ENCODE measurements at places on chromosomes 2 and 18.

GRCh38 chr2:232097758-232098157 lies 136.2 kb downstream of the DIS3L2 start:
- no peak for DNase-seq

GRCh38 chr18:48108136-48108535 lies 177.7 kb upstream of the SMAD2 start:
- DNase-seq = no peak

GRCh38 chr18:74734013-74734444 lies 136.4 kb downstream of the ZNF407 start:
- DNase-seq = no peak

DNA sequence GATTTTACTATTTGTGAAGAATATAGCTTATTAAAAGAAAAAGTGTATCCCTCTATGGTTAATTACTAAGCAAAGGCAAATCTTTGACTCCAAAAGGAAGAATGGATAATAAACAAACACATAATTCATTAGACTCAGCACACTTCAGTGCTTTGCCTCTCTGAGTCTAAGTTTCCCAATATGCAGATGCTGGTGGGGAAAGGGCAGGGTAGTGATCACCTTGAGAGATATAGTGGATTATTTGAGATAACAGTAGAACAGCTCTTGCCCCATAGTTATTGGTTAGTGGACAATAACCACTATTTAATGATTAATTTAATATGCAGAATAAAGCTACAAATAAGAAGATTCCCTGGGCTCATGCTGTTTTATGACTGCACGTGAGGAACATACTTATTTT lies 98.2 kb upstream of the SLC8A1 start:
- DNase-seq = no peak

GRCh38 chr2:163191372-163191771 lies 352.8 kb upstream of the KCNH7 start:
- DNase-seq = no peak

GRCh38 chr18:2424420-2424819 lies 146.9 kb downstream of the METTL4 start:
- no peak for DNase-seq

DNA sequence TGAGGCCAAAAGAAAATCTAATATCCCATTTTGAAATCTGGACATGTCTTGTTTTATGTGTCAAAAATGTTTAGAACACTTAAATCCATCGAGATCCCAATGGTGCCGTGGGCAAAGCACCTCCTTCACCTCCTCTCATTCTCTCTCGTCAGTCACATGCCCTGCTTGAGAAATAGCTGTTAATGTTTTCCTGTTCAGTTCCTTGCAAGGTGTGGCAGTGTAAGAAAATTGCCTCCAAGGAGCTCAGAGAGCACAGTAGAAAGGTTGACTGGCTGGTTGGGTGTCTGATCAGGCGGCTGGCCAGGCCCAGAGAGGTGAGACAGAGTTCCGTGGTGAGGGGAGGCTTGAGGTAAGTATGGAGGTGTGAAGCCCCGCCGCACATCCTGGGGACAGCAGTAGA lies 210.2 kb downstream of the TSN start:
- DNase-seq = no peak

DNA sequence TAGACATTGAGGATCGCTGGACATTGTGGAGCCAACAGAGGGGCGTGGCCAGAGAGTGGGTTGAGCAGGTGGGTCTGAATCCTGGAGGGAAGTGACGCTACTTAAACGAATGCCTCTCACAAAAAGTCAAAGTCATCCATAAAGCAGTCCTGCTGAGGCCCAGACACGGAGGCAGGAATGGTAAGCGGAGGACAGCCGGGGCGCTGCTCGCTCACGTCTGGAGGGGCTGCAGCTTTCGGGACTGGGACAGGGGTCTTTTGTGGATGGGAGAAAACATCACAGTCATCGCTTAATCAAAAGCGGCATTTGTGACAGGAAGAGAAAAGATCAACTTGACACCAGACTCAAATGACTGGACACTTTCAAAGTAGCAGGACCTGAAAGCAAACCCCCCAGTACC lies 88.4 kb downstream of the PTGR3 start:
- no peak for DNase-seq

DNA sequence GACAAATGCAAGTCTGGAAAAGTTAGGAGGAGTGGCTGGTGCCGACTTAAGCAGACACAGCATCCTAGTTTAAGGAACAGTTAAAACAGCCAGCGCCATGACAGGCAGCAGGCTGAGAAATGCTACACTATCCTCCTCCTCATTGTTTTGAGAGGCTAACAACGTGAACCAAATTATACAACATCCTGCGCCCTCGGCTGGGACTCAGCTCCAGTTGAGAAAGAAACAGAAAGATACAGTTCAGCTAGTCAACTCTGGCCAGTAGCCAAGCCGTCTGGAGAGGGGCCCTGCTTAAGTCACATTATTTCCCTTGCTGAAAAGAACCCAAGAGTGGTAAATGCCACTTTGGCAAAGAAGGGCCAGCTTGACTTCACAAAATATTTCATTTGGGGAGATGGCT lies 90.2 kb downstream of the BCL11A start:
- DNase-seq = no peak

Measured in CD4-positive, alpha-beta T cell treated with Interleukin-17A for 1 hour (primary cell).